ENCODE measurements at places on chromosomes 5 and 9. TPM values are rescaled to one million over a fixed set of nuclear protein-coding genes. Genes with fewer than 3 reads are reported as not detected.

Gene ADGRD2
- not detected for total RNA-seq

Gene COL15A1
- 0.02 TPM for total RNA-seq

Gene SPATA31A6
- not detected for total RNA-seq

Gene SCAI
- total RNA-seq = 9.6 TPM

Gene PCDHA1
- not detected for total RNA-seq

Gene TPPP
- 0.02 TPM for total RNA-seq

Gene GRXCR2
- total RNA-seq = not detected

Gene TAS2R1
- total RNA-seq = not detected

Gene SLC28A3
- 0.33 TPM for total RNA-seq

Gene TAF11L10
- not detected for total RNA-seq

Gene FAM200C
- 0.93 TPM for total RNA-seq

Gene SHC3
- total RNA-seq = not detected

Gene GPR151
- not detected for total RNA-seq

Gene GARNL3
- 4.6 TPM for total RNA-seq

Gene IRX2
- not detected for total RNA-seq

Gene DOCK8
- 114 TPM for total RNA-seq

Gene LRRC70
- total RNA-seq = 1.0 TPM

Gene TAF11L5
- not detected for total RNA-seq

Gene PCDHGB7
- not detected for total RNA-seq

Gene FOXD4L4
- not detected for total RNA-seq

Gene NPDC1
- total RNA-seq = 14.2 TPM

Gene CARTPT
- not detected for total RNA-seq

Gene EIF4E1B
- total RNA-seq = not detected
